Iris pigment epithelial cell (primary cell): ENCODE measurements at places on chromosomes 12 and 14.

DNA sequence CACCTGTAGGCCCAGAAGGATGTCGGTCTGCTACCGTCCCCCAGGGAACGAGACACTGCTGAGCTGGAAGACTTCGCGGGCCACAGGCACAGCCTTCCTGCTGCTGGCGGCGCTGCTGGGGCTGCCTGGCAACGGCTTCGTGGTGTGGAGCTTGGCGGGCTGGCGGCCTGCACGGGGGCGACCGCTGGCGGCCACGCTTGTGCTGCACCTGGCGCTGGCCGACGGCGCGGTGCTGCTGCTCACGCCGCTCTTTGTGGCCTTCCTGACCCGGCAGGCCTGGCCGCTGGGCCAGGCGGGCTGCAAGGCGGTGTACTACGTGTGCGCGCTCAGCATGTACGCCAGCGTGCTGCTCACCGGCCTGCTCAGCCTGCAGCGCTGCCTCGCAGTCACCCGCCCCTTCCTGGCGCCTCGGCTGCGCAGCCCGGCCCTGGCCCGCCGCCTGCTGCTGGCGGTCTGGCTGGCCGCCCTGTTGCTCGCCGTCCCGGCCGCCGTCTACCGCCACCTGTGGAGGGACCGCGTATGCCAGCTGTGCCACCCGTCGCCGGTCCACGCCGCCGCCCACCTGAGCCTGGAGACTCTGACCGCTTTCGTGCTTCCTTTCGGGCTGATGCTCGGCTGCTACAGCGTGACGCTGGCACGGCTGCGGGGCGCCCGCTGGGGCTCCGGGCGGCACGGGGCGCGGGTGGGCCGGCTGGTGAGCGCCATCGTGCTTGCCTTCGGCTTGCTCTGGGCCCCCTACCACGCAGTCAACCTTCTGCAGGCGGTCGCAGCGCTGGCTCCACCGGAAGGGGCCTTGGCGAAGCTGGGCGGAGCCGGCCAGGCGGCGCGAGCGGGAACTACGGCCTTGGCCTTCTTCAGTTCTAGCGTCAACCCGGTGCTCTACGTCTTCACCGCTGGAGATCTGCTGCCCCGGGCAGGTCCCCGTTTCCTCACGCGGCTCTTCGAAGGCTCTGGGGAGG is at the start of gene LTB4R:
Gene LTB4R (plus strand): TSS at position 857 of the 959 bp plus-strand sequence. CDS start 4,150 bp downstream, outside the sequence.
- DNase-seq: peak; percentile 85

DNA sequence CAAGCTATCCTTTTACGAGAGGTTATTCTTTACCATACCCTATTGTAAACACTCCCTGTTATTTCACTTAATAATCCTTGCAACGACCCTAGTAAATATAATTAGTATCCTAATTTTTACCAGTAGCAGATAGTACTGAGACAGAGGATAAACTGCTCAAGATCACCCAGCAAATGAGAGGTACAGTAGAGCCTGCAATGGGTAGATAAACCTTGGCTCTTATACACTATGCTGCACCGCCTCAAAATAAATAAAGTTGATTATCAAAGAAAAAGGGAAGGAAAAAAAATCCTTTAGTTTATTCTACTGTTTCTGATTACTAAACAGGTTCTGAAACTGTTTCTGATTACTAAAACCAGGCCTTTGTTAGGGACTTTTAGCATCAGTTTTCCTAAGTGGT is 22.5 kb downstream of the YBX3 start:
- no peak for DNase-seq

DNA sequence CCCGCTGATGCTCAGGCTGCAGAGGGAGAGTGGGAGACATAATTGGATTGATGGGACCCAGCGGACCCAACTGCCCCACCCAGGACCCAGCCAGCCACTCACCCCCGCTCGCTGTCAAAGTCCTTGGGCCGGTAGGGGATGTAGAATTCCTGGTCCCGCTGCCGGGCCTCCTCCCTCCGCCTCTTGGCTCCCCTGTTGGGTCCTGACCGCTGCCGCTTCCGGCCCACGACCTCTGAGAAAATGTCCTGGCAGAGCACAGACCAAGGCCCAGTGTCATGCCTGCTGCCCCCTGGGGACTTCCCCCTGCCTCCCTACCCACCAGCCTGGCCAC is 13.5 kb downstream of the CFAP73 start:
- no peak for DNase-seq

GRCh38 chr14:89507926-89508460 is 91.0 kb upstream of the FOXN3 start:
- peak; percentile 57 for DNase-seq

DNA sequence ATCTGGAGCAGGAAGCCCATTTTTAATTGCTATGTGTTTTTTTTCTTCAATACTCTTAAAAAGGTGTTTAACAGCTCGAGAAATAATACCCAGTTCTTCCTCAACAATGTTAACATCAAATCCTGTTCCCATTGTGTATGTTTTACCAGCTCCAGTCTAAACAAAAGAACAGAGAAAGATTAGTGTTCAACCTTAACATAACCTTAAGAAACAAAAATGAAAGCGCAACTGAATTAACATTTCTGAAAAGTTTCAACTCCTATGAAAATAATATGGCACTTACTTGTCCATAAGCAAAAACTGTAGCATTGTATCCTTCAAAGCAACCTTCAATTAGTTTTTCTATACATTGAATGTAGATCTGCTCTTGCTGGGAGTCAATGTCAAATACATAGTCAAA is 73.2 kb downstream of the KIF21A start:
- no peak for DNase-seq

DNA sequence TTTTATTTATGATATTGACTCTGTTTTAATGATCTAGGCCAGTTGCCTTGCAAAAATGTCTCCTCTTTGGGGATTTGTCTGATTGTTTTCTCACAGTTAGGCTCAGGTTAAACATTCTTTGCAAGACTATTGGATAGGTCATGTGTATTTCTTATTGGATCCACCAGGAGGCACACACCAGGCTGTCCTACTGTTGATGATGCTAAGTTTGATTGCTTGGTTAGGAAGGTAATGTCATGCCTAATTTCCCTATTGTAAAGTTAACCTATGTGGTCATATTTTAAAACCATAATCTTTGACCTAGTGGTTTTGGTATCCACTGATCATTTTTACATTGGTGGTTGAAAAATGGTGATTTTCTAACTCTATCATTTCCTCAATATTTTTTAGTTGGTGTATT is 137.1 kb downstream of the BRMS1L start:
- DNase-seq: peak; percentile 6

DNA sequence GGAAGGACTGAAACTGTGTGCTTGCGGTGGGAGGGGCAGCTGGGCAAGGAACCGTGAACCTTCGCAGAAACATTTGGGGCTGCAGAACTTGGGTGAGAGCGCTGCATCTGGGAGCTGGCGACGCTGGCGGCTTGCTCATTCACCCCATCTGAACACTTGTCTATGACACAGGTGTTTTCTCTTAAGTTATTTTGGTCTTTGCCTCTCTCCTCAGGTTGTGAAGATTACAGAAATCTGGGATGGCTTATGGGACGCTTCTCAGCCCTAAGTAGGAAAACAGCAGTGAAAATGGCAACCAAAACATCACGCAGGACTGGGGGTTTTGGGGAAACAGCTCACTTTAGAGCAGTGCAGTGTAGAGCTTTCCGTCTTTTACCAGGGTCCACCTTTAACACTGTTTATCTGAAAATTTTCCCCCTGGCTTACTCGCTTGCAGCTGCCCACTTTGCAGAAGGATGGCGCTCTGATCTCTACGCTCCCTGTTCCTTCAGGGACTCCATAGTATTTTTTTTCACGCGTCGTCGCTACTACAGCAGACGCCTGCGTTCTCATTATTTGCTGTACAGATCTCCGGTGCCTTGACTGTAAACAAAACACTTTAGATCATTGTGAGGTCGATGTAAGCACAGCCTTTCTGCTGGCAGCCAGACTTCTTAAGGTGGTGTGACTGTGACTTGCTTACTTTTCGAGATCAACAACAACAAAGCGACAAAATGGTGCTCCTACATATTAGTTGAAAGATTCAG is 2.7 kb upstream of the CDKN1B start:
- peak; percentile 50 for DNase-seq

DNA sequence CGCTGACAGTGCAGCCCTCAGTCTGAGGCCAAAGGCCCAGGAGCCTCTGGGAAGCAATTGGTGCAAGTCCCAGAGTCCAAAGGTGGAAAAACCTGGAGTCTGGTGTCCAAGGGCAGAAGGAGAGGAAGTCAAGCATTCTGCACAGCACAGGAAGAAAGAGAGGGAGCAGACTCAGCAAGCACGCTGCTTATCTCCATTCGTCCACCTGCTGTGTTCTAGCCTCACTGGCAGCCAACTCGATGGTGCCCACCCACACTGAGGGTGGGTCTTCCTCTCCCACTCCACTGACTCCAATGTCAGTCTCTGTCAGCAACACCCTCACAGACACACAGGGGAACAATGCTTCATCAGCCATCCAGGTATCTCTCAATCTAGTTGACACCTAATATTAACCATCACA is 38.8 kb downstream of the HELB start:
- no peak for DNase-seq

GRCh38 chr14:65012353-65012752 is 25.7 kb downstream of the FNTB start:
- DNase-seq: no peak

GRCh38 chr14:58315606-58316005 is 17.3 kb downstream of the ARID4A start:
- peak; percentile 35 for DNase-seq

GRCh38 chr12:62726471-62726980 is 208.4 kb downstream of the PPM1H start:
- DNase-seq: peak; percentile 71

DNA sequence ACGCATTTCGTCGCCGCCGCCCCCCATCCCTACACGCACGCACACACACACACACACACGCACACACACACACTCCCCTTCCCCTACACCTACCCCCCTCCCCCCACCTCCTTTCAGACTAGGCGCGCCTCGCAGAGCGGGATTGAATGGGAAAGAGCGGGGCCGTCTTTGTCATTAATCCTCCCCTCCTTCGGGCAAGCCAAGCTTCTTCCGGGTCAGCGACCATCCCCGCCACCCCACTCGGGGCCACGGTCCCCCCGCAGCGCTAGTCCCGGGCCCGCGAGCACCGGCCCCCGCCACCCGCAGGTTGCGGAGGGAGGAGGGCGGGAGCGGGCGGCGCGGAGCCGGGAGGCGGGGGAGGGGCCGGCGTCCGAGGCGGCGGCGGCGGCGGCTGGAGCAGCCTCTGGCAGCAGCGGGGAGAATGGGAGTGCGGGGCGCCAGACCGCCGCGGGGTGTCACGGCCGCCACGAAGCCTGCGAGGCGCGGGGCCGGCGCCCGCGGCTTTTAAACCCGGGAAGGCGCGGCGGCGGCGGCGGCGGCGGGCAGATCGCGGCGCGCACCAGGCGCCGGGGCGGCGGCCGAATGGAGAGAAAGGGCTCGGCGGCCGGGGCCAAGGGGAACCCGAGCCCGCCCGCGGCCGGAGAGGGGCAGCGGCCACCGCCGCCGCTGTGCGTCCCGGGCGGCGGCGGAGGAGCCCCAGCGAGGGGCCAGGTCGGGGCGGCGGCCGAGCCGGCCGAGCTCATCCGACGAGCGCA is at the start of gene TTC9:
Gene TTC9 (plus strand): TSS at position 369 of the 755 bp plus-strand sequence. CDS start 214 bp downstream, at position 583.
- DNase-seq: no peak

GRCh38 chr12:130559806-130560205 is 156.3 kb downstream of the RIMBP2 start:
- DNase-seq: no peak

GRCh38 chr14:75046899-75047298 is 4.4 kb downstream of the MLH3 start:
- peak; percentile 49 for DNase-seq

GRCh38 chr12:132852496-132852895 is 23.8 kb upstream of the GOLGA3 start:
- DNase-seq: no peak

GRCh38 chr14:105529319-105529568 is 2.9 kb downstream of the TMEM121 start:
- DNase-seq: no peak

DNA sequence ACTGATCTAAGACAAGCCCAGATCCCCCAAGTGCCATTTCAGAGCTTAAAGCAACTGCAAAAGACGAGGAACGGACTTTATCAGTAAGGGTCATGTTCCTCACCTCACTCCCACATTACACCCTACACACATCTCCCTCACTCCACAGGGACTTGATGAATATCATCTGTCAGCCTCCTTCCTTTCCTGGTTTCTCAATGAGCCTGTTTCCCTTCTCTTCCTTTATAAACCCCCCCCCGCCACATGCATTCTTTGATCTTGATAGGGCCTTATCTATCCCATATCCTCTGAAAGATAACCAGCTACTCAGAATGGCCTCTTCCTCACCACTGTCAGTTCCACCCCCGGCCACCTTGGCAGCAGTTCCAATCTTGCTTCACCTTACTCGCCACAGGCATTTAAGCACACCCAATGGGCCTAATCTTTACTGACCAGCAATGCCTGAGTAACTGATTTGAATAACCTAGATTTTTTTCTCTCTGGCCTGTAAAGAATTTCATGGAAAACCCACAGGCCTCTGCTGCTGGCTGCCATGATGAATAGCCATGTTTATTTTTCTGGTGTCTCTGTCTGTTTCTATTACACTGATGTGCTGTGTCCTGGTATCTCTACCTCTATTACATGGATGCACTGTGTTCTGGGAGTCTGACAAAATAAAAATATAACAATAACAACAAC is 138.7 kb downstream of the PHLDA1 start:
- peak; percentile 94 for DNase-seq

DNA sequence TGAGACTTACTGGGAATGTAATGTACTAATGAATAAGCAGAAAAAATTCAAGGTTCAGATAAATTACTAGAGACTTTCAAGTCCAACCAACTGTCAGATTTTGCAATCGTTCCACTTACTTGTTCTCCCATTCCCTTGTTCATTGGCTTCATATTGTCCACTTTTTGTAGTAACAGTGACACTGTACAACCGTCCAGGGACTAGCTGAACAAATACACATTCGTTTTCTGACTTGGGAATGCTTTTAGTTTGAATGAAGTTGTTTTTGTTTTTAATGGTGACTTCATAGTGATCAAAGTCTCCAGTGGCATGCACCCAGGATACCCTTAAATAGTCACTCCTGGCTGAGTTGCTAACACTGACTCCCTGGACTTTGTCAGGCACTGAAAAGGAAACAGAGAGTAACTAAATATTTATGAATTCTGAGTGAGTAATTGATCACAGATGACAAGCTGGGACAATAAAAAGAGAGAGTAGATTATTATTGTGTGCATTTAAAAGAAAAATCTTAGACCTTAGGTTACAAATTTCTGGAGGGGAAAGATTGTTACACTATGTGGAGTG is 65.4 kb downstream of the PTPRB start:
- no peak for DNase-seq
